ENCODE measurements at places on chromosomes 7 and 10.

- peak; percentile 45 for DNase-seq
Measured at GRCh38 chr10:72260976-72261783, 12.5 kb upstream of the DDIT4 start.

- no peak for DNase-seq
Measured at GRCh38 chr7:77208416-77208815, 8.8 kb upstream of the FGL2 start.

- DNase-seq: no peak
Measured at GRCh38 chr10:45058580-45058979, 57.9 kb downstream of the ZNF22 start.

DNA sequence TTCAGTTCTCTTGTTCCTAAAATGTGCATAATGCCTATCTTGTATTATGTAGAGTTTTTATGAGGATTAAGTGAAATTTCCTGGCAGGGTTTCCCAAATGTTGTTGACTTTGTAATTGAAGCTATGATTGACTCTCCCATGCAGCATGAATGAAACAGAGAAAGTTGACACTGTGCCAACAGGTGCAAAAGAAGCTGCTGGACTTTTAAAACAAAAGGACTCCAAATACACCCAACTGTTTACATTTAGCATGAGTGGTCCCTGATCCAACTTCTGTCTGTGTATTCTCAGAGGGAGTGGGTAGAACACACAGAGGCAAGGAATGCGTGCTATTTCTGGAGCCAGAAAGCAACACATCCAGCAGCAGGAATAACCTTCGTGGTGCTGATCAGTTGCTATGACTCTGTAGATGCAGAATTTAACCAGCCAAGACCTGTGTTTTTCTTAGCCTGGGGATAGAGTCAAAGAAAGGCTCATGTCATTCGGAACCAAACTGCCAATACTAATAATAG is 14.4 kb upstream of the RBM20 start:
- DNase-seq: peak; percentile 93

DNA sequence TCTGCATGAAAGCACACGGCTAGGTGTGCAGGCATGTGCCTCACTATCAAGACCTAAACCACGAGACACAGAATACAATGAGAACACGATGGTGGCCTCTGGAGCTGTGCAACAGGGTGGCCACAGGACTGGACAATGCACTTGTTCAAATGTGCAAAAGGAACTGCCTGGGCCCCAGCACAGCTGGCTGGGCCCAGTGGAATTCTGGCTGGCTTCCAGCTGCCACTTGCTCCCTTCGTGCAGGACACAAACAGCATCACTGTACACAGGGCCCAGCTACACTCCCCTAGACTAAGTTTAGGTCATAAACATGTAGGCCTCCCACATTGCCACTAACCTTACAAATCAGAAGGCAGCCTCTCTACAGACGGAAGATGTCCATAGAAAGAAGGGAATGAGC is 23.4 kb downstream of the DOCK4 start:
- DNase-seq: no peak

DNA sequence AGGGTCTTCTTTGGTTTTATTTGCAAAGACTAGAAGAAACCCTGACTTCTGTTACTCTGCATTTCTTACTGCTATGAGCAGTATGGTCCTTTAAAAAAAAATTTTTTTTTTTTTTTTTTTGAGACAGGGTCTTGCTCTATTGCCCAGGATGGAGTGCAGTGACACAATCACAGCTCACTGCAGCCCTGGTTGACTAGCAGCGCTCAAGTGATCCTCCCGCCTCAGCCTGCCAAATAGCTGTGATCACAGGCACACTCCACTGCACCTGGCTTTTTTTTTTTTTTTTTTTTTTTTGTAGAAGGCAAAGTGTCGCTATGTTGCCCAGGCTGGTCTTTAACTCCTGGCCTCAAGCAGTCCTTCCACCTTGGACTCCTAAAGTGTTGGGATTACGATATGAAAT is 17.4 kb downstream of the CNNM2 start:
- DNase-seq: no peak

DNA sequence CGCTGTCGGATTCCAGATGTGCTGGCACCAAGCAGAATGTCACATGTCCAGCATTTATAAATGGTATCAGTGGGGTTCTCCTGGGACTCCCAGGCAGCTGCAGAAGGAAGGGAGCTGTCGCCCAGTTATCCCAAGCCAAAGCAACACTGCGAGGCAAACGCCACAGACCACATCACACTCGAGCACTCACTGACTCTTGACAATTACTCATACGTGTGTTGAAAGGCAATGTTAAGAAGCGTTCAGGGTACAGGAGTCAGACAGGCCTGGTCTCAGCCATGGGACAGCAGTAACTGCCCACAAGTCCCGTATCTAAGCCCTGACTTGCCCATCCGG is 113.4 kb downstream of the DIP2C start:
- DNase-seq: no peak

DNA sequence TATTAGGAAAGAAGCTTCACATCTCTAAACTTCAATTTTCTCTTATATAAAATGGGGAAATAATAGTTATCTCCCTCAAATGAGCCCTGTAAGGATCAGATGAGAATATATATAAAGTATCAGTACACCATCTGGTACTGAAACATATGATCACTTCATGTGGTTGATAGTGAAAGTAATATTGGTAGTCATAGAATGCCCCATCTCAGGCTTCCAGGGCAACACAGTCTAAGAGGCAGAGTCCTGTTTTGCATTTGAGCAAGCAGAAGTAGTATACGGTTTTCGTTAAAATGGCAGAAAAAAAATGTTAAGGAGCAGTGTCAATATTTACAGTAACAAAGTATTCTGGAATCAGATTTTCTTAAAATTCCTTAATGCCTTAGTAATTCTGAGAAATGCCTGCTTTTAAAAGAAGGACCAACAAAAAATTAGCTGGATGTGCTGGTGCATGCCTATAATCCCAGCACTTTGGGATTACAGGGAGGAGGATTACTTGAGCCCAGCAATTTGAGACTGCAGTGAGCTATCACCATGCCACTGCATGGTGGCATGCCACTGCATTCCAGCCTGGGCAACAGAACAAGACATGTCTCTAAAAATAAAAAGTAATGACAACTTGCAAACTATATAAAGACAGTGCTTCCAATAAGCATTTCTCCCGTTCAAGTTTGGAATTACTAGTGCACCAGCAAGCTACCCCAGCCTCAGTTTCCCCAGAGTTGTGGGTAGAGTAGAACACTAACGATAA is 19.8 kb downstream of the KBTBD2 start:
- DNase-seq: no peak

- peak; percentile 98 for DNase-seq
Measured at GRCh38 chr10:52883996-52884871, 111.7 kb upstream of the MBL2 start.

- DNase-seq: no peak
Measured at GRCh38 chr10:91412354-91413087, 2.4 kb downstream of the HECTD2 start.

- DNase-seq: no peak
Measured at GRCh38 chr10:86712317-86712707, 44.0 kb downstream of the LDB3 start.

DNA sequence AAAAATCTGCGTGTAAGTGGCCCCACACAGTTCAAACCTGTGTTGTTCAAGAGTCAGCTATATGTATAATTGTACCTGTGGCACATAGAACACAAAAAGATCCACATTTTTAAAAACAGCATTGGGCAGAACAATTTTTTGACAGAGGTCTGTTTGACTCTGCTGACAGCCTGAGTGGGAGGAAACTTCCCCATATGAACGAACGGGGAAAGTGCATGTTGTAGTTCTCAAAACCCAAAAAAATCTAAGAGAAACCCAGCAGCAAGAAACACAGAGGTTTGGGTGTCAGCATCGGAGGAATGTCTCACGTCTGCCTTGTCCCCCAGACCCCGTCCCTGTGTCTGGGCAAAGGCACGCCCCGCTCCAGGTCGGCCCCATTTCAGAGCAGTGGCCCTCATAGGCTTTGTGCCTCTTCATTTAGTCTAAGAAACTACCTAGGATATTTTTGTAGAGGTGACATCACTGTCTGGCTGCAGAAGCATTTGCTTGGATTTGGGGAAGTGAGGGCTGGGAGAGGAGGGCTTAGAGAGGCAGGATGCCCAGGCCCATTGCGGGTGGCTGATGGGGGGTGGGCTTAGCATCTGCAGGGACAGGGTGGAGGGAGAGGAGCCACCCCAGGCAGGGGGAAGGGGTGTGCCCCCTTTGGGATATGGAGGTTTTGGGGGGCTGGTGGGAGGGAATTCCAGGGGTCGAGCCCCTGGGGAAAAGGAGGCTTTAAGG is 11.0 kb downstream of the CUX1 start:
- no peak for DNase-seq

- DNase-seq: no peak
Measured at GRCh38 chr10:23070913-23071218, 24.5 kb upstream of the MSRB2 start.

- no peak for DNase-seq
Measured at GRCh38 chr10:114485696-114486400, 81.5 kb upstream of the AFAP1L2 start.

Data from PC-9 (cell line).